ENCODE measurements at places on chromosomes 4 and X.
A peak's percentile ranks its signal among the peaks of the same experiment; 100 is the strongest.

DNA sequence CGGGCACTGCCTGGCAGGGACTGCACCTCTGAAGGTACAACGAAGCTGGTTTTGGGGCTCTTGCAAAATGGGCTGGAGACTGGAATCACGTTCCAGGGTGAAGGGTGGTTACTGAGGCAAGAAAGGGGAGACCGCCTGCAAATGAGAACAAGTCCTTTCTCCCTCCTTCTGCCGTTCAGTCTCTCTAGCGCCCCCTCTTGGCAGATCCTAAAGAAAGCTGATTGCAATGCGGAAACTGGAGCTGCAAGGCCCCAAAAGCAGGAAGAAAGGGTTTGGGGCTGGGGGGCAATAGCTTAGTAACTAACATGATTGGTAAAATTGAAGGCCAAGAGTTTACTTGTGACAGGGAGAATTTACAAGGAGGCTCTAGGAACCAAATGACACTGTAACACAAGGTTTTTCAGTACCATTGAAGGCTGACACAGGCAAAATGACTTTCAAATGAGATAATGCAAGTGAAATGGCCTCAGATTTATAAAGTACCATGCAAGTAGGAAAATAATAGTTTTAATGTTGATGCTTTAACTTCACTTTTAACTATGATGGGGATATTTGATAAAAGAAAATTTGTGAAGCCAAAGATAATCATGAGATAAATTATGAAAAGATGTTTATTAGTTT is 222.7 kb upstream of the HAND2 start:
- no peak for DNase-seq

DNA sequence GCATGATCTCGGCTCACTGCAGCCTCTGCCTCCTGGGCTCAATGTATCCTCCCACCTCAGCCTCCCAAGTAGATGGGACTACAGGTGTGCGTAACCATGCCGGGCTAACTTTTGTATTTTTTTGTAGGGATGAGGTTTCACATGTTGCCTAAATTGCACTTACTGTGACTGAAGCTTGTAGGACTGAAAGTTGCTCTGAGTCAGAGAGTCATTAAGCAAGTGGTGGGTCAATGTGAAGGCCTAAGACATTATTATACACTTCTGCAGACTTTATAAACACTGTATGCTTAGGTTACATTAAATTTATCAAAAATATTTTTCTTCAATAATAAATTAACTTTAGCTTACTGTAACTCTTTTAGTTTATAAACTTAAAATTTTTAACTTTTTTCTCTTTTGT is 170.2 kb downstream of the FAT4 start:
- no peak for DNase-seq

GRCh38 chr4:98626350-98626749 is 32.1 kb downstream of the TSPAN5 start:
- no peak for DNase-seq

DNA sequence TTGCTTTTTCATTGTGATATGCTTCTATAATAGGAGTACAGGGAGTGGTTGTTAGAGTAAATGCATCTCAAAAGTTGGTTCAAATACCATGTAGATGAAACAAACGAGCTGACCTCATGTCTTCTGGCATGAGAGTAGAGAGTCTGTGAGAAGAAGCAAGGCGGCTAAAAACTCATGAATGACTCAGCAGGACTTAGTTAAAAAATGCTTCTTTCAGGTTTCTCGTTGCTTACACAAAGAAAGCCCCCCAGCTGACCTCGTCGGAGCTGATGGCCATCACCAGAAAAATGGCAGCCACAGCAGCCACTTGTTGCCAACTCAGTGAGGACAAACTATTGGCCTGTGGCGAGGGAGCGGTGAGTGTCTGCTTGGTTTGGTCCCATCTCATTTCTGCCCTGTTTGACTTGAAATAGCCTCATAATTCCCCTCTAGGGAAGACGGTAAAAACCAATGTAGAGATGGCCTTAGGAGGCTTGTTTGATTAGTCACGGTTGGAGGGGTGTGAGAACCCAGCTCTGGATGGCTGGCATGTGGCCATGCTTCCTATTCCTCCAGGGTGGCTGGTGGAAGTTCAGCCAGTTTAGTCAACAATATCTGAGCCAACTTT is 14.5 kb downstream of the AFP start:
- DNase-seq: no peak

DNA sequence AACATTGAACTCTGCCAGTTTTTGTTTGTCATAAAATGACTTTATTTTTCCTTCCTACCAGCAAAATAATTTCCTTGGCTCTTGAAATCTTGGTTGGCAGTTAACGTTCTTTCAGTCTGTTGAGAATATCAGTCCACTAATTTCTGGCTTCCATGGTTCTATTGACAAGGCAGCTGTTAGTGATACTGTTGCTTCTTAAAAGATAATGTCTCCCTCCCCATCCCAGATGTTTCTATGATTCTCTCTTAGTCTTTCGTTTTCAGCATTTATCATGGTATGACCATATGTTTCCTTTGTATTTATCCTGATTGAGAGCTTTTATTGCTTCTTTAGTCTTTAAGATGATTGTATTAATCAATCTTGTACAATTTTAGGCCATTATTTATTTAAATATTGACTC is 81.1 kb upstream of the STK26 start:
- DNase-seq: no peak

DNA sequence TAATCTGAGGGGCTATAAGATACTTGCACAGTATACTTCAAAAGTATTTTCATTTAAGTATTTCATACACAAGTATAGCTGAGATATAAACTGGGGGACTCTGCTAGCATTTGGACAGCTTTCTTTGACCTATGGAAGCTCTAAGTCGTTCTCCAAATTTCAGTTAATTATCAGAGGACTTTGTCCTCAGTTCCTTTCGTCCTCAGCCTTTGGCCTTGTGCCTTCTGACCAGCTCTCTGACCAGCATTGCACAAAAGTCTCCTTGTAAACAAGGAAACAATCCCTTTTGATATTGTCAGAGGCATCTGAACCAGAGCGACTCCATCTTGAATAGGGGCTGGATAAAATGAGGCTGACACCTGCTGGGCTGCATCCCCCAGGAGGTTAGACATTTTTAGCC is 464.0 kb upstream of the FAM241A start:
- no peak for DNase-seq

- no peak for DNase-seq
These were observed 92.9 kb downstream of the ATP10D start for GRCh38 chr4:47577779-47578553.

DNA sequence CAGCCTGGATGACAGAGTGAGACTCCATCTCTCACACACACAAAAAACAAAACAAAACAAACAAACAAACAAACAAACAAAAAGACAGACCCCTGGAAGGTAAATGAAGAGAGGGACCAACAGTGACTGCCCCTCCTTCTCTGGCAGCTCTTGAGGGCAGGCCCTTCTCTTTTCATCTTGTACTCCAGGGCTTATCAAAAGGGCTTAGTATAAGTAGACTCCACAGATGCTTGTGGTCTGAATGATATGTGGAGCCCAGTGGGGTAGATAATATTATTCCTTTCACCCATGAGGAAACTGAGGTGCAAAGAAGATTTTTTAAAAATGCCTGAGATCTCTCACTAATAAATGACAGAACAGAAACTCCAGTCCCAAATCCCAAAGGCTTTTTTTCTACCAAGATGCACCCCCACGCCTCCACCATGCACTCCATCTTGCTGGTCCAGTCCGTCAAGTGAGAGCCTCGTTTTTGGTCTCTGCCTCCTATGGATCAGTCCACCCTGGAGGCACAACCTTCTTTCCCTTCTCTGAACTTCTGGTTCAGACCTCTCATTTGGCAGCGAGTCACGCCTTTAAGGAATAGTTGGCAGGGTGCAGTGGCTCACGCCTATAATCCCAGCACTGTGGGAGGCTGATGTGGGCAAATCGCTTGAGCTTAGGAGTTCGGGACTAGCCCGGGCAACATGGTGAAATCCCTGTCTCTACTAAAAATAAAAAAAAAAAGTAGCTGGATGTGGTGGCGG is 17.0 kb upstream of the CHRNA9 start:
- no peak for DNase-seq

- DNase-seq: no peak
These were observed 230.6 kb downstream of the NSUN7 start for GRCh38 chr4:40980318-40980883.

- DNase-seq: no peak
These were observed 7.7 kb upstream of the GALNT7 start for GRCh38 chr4:173160871-173161270.

- DNase-seq: no peak
These were observed 117.8 kb downstream of the RASGEF1B start for GRCh38 chr4:81353861-81354260.

GRCh38 chr4:27017623-27018022 is 157.0 kb downstream of the STIM2 start:
- no peak for DNase-seq

- no peak for DNase-seq
These were observed 22.1 kb downstream of the PIR start for GRCh38 chrX:15471028-15471427.

- DNase-seq: no peak
These were observed 152.3 kb upstream of the MAD2L1 start for GRCh38 chr4:120218981-120219380.

GRCh38 chr4:60619531-60620305 is 580.4 kb upstream of the ADGRL3 start:
- DNase-seq: no peak

DNA sequence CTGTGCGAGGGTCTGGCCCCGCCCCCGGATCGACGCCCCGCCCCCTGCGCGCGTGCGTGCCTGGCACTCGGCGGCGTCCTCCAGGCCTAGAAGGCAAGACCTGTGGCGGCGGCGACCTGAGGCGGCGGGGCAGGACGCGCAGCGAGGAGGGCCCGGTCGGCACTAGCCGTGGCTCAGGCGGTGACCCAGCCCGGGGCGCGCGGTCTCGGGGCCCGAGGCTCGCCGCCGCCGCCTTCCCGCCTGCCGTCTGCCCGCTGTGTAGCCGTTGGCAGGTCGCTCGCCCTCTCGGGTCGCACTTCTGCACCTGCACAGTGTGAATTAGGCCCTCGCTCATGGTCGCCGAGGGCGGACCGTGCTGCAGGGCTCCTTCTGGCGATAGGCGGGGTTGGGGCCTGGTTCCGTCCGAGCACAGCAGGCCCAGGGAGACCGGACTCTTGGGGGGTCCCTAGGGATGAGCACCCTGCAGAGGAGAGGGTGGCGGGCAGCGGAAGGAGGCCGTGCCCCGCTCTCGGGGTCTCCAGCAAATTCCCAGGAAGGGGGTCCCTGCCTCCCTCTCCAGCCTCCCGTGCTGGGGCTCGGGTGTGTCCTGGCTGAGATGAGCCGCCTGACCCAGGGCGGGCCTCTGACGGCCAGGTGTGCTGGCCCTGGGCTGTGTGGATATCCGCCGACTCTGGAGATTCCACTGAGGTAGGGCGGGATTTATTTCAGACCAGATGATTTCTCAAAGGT is 557 bp upstream of the FAM53A start:
- DNase-seq: peak; percentile 30

DNA sequence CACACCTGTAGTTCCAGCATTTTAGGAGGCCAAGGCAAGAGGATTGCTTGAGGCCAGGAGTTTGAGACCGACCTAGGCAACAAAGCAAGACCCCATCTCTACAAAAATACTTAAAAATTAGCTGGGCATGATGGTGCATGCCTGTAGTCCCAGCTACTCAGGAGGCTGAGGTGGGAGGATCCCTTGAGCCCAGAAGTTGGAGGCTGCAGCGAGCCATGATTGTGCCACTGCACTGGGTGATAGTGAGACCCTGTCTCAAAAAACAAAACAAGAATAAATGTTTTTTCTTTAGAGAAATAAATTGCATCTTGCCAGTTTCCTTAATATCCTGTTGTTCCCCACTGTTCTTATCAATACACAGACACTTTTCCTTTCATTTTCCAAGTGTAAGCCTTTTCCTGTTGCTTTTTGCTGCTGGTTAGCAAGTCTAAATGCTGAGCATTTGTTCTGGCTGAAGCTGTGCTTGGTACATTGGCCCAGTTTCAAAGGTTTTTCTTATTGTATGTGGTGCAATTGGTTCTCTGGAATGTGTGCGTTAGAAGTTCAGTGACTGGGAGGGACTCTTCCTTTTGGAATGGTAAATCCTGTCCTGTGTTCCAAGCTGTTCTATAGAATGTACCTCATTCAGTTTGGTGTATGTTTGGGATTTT is 98.2 kb downstream of the AFF1 start:
- no peak for DNase-seq

DNA sequence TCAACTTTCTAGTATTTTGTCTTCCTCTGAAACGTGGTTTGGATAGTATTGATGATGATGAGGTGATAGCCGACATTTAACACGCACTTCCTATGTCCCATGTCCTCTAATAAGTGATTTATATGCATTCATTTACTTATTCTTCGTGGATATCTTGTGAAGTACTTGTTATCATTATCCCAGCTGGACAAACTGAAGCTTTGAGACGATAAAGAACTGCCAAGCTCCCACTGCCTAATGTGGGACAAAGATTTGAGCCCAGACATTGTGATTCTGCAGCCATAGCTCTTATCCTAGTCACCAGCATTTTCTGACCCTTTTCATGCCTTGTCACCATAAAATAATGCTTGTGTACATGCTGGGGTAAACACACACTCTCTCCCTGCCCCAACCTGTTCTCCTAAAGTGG is 92.5 kb downstream of the RAPGEF2 start:
- DNase-seq: no peak

- DNase-seq: no peak
These were observed 34.2 kb upstream of the CSN1S1 start for GRCh38 chr4:69896530-69897116.

DNA sequence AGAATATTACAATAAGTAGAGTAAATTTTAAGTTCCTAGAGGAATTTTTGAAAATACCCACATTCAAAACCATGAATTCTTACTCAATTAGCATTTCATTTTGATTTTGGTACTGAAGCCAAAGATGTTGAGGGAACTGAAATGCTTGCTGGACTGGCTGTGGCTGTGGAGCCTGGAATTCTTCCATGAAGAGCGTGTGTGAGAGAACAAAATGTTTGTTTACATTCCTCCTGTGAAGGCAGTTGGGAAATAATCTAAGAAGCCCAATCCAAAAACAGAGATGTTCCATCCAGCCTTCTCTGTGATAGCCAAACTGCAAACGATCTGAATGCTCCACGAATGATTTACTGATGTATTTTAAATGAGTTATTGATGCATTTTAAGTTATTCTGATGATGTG is 3.8 kb upstream of the ADH1B start:
- DNase-seq: no peak

DNA sequence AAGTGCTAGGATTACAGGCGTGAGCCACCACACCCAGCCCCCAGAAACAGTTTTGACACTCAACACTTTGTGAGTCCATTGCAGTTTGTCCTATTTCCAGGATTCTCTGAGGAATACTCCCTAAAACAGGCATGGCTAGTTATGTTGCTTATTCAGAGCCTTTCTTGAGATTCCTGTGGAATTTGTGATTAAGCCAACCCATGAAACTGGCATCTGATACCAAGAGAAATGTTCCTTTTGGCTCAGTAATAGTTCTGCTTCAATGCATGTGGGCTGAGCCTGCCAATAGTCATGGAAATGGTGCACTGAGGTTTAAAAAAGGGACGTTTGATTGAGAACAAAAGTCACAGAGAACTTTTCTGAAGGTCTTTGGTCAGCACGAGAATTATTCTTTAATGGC is 241.7 kb downstream of the PPP1R2C start:
- no peak for DNase-seq

DNA sequence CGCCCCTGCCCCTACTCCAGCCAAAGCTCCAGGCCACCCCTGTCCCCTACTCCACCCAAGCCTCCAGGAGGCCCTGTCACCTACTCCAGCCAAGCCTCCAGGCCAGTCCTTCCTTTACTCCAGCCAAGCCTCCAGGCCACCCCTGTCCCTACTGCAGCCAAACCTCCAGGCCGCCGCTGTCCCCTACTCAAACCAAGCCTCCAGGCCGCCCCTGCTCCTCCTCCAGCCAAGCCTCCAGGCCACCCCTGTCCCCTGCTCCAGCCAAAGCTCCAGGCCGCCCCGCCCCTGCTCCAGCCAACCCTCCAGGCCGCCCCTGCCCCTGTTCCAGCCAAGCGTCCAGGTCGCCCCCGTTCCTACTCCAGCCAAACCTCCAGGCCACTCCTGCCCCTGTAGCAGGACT is 5.1 kb upstream of the ASMT start:
- no peak for DNase-seq

Measured in cortex of kidney (tissue), 1 donor.